Cortex of kidney (tissue), 1 donor: ENCODE measurements at places on chromosomes 7 and 10.

DNA sequence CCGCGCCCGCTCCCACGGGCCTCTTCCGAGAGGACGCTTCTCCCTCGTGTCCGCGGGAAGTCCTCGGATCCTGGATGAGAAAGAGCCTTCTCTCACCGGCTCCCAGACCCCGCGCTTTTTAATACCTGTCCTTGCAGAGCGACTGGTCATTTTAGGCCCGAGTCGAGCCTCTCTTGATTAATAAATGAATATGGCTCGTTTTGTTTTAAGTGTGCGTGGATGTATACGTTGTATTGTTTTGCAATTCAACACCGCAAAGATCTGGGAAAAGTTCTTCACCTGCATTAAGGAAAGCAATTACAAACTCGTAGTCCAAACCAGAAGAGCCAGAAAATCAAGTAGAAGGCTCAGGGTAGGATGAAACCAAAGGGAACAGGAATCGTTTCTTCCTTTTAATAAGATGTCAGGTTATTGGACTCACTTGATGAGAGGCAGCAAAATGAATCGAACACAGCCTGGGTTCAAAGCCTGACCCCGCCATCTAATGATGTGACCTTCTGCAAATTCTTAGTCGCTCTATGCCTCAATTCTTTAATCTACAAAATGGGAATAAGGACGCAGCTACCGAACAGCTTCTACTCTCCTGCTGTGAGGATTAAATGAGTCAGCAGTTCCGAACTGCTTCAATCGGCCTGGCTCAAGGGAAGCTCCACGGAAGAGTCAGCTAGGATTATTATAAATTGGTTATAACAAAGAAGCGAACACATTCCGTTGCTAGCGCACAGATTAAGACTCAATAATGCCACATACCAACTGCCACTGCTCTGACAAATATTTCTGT lies 277.8 kb upstream of the NEBL start:
- no peak for DNase-seq

DNA sequence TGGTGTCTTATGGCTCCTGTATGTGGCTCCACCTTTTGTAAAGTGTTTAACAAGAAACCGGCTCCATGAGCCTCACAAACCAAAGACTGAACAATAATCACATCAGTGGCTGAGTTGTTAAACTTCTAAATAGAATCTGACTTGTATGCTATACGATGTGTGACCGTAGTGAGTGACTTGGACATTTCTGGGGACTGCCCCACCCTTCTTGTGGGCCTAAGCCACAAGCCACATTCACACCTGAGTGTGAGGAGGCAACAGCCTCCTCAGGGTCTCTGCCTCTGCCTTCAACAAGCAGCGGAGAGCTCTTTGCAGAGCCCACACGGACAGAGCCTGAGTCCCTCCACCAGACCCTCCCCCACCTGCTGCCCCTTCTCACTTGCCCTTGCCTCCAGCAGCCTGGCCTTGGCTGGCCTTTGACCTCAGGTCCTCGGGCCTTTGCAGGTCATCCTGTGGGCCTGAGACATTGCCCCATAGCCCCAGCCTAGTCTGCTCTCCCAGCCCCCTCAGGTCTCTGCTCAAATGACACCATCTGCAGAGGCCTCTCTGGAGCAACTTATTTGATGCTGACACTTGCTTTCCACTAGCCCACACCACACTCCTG lies 156.8 kb upstream of the TNS3 start:
- DNase-seq: no peak

DNA sequence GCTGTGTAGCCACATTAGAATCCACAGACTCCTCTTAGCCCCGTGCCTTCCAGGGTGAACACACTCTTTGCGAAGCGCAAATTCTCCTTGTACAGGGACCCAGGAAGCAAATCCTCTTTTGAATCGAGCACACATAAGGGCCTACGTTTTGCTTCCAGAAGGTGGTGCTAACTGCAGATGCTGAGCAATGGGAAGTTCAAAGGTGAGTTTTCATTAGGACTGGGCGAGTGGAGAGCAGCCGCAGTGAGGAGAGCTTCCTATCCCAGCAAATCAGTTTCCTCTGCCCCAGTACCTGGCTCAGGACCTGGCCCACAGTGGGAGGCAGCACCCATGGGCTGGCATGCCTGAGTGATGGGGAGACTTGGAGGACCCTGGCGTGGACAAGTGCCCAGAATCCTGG lies 23.5 kb upstream of the GPR26 start:
- DNase-seq: no peak

- no peak for DNase-seq
These were observed 5.7 kb downstream of the STK17A start for GRCh38 chr7:43588477-43589132.

GRCh38 chr10:22631185-22631584 lies 83.2 kb downstream of the PIP4K2A start:
- DNase-seq: no peak

DNA sequence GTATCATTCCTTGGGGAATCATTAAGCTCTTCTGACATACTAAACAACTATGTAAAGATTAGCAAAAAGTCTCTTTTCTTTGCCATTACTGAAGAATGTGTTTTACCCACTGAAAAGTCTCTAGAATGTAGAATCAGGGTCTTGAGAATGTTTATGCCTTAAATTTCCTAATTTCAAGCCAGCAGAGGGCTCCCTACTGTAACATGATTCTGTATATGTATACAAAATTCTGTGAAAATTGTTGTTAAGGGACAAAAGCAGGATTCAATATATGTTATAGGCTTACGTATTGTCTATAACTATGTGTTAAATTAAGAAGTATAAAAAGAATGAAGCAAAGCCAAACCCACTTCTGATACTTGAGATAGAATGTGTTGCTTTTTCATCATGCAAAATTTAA lies 296.9 kb upstream of the DGKB start:
- no peak for DNase-seq

DNA sequence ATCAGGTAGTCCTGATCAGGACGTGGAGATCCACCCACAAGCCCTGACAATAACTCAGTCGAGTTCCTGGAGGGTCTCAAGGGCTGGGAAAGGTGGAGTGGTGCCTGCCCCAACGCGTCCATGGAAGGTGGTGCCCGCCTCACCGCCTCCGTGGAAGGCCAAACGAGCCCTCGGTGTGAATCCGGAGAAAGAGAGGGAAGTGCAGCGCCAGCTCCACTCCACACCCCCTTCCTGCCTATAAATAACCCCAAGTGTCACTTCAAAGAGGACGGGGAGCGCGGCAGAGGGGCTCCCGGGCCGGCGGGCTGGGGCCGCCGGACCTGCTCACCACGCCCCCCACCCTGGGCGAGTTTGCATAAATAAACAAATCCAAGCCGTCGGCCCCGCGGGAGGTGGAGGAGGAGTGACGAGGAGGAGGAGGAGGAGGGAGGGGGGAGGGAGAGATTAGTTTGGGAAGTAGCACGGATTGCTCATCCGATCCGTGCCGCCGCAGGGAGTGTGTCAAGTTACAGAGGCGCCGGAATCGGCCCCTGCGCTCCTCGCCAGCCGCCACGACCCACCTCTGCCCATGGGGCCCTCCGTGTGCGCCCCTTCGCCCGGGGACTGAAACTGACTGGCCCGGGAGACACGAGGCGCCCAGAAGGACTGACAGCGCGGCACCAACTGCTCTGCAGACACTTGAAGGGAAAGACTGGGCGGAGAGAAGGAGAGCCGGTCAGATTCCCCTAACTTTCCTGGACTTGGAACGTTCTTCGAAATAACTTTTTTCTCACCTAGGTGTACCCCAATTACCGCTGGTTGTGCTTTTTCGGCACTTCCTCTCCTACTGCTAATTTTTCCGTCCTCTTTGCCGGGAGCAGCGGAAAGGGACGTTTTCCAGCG lies at the start of gene COL13A1:
COL13A1 (plus strand) TSS at position 473 of the 882 bp plus-strand sequence. CDS start 518 bp downstream, outside the sequence.
- no peak for DNase-seq

GRCh38 chr7:157357129-157358040 lies 20.6 kb downstream of the DNAJB6 start:
- DNase-seq: no peak

GRCh38 chr7:69859342-69859741 lies 261.1 kb downstream of the AUTS2 start:
- no peak for DNase-seq

GRCh38 chr10:129553928-129554327 lies 86.9 kb downstream of the MGMT start:
- no peak for DNase-seq

DNA sequence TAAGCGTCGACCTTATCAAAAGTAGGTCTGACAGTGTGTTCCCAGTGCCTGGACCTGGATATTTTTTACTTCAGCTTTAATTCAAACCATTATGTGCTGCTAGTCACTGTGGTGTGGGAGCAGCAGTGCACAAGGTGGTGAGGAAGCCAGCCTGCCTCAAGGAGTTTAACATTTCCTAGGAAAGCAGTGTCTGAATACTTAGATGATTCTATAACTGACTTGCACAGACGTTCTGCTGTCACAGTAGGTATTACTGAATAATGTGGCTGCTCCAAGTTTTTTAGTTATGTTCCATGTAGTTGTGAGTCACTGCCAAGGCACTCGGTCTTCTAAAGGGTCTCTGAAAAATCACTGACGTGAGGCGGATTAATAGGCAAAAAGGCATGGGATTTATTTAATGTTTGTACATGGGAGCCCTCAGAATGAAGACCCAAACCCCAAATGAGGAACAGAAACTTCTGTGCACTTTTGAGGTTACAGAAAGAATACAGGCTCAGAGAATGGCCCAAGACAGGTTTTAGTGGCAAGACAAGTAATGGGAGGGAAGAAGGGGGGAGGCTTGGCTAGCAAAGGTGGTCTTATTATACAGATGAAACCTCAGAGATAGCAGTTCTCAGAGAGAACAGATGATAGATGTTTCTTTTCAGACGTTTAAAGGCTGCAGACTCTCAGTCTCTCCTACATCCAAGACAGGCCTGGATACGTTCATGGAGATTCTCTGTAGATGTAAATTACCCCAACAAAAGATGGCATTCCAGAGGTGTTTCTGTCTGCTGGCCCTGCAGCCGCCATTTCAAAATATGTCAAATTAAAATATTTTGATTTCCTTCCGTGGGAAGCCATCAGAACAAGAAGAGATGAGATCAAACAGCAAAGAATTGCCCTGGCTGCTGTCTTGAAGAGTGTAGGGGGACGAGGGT lies 209.3 kb downstream of the SDK1 start:
- DNase-seq: no peak

DNA sequence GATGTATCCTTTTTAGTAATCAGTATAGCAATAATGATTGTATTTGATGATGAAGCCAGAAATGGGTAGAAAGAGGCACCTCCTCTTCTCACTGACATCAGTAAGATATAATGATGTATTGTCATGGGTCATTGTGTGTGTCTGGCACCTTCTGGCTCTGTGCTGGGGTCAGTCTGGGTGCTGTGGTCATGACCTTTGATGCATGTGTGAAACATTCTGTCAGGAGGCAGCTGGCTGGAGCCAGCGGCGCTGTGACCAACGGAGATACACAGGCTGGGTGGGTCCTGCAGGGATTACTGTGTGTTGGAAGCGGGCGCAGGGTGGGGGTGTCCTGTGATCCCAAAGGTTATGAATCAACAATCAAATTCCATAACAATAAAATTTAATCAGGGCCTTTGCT lies 35.2 kb downstream of the EEPD1 start:
- DNase-seq: no peak

DNA sequence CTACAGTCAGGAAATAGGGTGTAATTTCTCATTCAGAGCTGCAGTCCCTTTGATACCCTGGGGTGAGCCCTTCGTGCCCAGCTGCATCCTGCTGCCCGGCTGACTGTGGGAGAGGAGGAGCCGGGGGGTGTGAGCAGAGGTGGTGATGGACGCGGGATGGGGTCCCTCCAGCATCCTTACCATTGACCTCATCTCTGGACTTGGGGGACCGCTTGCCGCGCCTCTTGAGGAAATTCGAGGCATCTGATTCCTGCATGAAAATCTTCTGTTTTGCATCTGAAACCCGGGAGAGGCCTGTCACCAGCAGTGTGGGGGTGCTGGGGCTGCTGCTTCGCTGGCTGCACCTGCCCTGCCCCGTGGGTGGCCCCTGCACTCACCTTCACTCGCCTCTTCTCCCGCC lies 816 bp downstream of the UCMA start:
- DNase-seq: no peak

GRCh38 chr10:75121322-75121721 lies 9.9 kb downstream of the SAMD8 start:
- DNase-seq: no peak

- no peak for DNase-seq
These were observed 36.7 kb downstream of the BTBD16 start for GRCh38 chr10:122307669-122308416.

GRCh38 chr7:1076184-1077072 lies 11.5 kb upstream of the GPER1 start:
- DNase-seq: no peak

DNA sequence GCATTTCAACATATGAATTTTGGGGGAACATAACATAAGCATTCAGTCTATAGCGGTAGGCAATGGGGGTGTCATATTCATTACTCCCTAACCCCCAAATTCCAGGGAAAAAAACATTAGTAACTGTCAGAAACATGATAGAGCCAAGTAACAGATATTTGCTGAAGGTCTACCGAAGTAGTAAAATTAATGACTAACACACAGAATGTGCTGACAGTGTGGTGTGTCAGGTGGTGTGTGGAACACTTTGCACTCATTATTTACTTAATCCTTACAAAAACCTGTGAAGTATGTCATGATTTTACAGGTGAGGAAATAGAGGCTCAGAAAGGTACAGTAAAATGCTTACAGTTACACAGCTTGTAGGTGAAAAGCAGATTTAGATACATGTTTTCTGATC lies 85.4 kb upstream of the RHOBTB1 start:
- DNase-seq: no peak

- no peak for DNase-seq
These were observed 115.0 kb downstream of the FAM107B start for GRCh38 chr10:14659626-14660196.

- no peak for DNase-seq
These were observed 195.0 kb downstream of the PHF14 start for GRCh38 chr7:11168650-11169170.

DNA sequence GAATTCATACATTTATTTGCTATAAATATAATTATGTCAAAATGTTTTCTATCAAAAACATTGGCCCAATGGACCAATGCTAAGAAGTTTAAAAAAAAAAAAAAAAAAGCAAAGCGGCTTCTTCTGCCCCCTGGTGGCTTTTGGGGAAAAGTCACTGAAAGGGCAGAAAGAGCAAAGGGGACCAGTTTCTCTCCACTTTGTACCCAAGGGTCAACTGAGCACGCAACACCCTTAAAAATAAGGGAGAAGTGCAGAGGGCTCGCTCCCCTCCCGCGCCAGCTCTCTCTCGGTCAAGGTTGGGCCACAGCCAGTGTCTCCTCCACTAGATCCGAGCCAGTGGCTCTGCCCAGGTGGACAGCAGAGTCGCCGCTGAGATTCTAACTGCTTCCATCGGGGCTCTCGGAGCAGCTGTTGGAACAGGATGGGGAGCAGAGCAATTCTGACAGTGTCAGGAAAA lies 136.4 kb upstream of the FGFR2 start:
- no peak for DNase-seq

DNA sequence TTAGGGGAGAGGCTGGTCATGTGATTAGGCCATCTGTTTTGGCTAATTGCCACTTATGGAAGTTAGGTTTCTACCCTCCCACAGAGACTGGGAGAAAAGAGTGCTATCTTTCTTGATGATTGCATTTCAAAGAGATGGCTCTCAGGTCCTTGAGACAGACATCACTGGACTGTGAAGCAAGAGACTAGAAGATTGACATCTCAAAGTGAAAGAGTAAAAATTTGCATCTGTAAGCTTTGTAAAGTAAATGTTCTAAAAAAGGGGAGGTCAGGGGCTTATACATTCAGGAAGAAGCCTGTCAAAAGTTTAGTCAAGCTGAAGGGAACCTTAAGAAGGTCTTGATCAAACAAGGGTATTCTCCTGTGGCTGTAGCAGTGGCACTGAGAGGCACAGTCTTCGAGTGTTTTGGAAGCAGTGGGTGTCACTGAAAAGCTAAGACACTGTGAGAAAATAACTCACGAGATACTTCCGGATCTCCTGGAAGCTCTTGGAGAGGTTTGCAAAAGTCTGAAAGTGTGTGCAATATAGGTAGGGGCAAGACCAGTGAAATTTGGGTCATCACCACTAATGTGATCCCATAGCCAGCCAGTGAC lies 342.1 kb downstream of the PHF14 start:
- no peak for DNase-seq
